ENCODE measurements at places on chromosomes 11 and 22.
A peak's percentile ranks its signal among the peaks of the same experiment; 100 is the strongest.

- DNase-seq, result peak; percentile 18
Observed at GRCh38 chr22:38172832-38173640, 8.6 kb downstream of the PLA2G6 start.

GRCh38 chr11:128963744-128964325, 21.2 kb upstream of the TP53AIP1 start:
- no peak for DNase-seq

DNA sequence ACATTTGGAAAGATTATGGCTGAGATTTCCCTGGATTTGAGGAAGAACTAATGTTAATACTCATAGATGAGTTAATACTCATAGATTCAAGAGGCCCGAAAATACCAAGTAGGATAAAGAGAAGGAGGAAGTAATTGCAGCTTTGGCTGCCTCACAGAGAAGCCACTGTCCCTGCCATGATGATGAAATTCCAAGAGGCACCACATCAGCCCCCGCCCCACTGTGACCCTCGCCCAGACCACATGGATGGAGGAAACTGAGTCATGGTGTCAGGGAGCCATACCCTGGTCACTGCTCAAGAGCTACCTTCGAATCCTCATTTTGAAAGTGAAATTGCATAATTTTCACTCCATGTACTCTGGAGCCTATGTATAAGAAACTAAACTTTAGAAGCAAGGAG, 92.9 kb upstream of the SLC22A12 start:
- DNase-seq, result no peak

DNA sequence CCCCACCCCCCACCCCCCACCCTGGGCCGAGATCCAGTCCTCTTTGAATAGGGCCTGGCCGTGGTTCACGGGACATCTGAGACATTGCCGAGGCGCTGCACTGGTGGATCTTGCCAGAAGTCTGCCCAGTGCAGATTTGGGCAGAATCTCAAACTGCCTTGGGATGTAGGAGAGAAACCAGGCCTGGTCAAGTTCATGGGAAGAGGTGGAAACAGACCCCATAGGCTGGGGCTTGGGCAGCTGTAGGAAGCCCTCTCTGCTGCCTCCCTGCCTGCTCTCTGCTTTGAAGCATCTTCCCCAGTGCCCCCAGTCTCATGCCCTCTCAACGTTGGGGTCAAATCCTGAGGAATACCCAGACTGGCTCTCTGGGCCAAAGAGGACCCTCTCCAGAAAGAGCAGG, 16.0 kb upstream of the PPP6R3 start:
- no peak for DNase-seq

DNA sequence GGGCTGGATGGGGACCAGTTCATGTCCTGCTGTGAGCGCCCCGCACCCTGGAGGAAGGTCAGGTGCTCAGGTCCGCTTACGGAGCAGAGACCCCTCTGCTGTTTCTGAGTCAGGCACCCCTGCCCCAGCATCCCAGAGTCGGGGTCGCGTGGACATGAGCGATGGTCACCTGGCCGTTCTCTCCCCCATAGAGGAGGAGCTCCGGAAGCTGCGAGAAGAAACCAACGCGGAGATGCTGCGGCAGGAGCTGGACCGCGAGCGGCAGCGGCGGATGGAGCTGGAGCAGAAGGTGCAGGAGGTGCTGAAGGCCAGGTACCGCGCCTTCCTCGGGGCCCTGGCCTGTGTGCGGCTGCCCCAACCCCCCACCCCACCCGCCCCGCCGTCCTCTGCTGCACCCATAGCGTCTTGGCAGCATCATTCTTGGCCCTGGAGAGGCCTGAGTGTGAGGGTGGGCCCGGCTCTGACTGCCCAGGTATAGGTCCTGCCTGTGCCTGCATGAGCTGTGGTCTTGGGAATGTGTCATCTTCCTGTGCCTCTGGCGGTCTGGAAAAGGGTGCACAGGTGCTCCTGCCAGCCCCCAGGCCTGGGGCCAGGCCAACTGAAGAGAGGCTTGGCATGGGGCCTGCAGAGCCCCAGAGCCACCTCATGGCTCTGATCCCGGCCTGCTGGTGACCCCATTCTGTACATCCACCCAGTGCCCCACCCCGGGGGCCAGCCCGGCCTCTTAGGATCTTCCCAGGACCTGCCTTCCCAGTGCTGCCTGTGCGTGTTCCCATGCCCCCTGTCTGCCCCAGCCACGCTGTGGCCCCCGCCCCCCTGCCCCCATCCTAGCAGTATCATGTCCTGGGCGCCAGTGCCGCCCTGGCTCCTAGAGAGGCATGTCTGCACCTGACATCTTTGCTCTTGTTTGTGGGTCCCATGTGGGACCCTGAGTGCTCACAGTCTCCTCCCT, 38.1 kb downstream of the GRAMD4 start:
- DNase-seq, result no peak

DNA sequence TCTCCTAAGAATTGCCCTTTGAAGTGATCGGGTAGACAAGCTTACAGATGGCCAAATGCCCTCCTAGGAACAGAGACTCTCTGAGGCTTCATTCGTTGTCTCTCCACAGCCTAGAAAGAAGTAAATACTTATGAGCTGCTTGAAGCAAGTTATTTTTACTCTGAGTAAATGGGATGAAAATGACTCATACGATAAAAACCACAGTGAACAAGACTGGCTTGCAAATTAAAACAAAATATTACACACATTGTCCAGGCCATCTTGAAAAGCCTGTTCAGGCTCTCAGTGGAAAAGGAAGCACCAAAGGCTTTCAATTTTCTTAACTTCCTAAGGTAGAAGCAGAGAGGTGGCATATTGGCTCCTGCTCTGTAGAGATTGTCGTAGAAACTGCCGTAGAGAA, 294.2 kb downstream of the NELL1 start:
- no peak for DNase-seq

DNA sequence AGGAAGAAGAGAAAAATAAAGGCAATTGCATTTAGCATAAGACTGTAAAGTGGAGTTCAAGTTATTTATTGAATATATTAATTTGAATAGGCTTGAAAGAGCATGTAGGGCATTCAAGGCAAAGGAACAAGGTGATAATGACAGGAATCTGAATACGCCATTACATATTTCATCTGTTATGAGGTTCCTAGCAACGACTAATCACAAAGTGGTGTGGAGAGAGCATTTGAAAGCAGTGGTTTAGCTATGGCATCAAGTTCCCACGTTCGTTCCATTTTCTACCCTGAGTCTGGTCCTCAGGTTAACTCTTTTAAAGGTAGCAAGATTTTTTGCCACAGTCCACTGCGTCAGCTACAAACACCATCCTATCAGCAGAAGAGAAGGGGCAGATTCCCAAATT, 59.4 kb downstream of the CNTN5 start:
- no peak for DNase-seq

- DNase-seq, result no peak
Observed at GRCh38 chr22:29519996-29520395, 33.6 kb downstream of the THOC5 start.

- no peak for DNase-seq
Observed at GRCh38 chr11:44256673-44257291, 53.2 kb downstream of the ALX4 start.

- DNase-seq, result no peak
Observed at GRCh38 chr22:37387793-37388192, 39.5 kb downstream of the ELFN2 start.

DNA sequence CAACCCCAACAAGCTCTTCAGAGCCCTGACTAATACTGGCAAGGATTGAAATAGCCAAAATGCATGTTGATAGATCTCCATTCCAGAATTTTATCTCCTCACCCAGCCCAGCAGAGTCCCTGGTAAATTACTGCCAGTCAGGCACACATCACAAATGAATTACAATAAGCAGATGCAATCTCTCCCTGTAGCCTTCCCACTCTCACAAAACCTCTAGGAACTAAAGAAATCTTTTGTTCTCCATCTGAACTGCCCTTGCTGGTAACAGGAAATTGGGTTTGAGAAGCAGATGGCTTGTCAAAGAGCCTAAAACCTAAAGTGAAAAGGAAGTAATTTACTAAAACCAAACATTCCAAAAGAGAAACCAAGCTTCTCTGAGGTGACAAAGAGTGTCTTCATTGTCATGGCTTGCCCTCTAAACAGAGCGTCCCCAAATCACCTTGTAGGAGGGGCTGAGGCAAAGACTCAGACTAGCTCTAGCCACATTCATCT, 59.5 kb downstream of the FAM168A start:
- DNase-seq, result no peak

GRCh38 chr11:93031386-93031785, 61.9 kb downstream of the MTNR1B start:
- DNase-seq, result no peak

DNA sequence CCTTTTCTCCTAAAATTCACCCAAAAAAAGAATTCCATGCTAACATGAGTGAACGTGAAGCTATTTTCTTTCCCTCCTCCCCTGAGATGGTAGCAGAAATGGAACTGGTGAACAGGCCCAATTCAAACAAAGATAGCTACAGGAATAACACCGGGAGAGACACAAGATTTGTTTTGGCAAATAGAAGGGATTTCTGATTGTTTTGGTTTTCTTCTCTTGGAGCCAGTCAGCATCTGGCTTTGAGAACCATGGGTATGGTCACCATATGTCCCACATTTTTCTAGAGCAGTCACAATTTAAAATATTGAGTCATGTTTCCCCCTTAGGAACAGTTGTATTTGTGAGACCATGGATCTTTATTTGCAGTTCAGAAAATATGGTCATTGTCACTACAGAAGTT, 214.1 kb downstream of the FAM76B start:
- no peak for DNase-seq

GRCh38 chr22:34080433-34080832, 160.2 kb upstream of the LARGE1 start:
- no peak for DNase-seq

DNA sequence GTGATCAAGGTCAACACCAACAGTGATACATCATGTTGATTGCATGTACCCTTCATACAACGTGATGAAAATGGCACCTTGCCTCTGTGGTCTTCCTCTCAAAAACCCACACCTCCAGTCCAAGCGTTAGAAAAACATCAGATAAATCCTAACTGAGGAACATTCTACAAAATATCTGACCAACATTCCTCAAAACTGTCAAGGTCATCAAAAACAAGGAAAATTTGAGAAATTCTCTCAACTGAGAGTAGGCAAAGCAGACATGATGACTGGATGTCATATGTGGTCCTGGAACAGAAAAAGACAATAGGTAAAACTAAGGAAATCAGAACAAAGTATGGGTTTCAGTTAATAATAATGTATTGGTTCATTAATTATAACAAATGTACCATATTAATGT, 64.0 kb upstream of the POU2AF1 start:
- DNase-seq, result no peak

DNA sequence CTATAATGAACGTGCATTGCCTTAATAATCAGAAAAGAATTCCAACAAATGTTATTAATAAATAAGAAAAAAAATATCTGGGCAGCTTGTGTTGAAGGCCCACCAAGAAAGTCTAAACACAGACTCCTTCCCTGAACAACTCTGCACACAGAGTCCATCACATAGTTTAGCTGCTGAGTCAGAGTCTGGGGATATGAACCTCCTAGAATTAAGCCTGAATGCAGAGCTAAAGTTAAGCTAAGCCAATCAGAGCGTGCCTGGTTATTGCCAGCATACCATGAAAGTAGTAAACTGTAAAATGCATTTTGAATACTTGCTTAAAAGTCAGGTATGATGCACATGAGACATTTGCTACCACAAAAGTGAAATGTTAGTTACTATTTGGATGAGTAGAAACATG, 25.6 kb upstream of the TENM4 start:
- DNase-seq, result no peak

DNA sequence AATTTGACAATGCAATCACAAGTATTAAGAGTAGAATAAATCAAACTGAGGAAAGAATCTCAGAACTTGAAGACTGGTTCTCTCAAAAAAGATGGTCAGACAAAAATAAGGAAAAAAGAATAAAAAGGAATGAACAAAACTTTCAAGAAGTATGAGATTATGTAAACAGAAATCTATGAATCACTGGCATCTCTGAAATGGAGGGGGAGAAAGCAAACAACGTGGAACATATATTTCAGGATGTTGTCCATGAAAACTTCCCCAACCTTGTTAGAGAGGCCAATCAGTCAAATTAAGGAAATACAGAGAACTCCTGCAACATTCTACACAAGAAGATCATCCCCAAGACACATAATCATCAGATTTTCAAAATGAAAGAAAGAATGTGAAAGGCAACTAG, 235.7 kb downstream of the SBF2 start:
- DNase-seq, result no peak
